A673 (cell line): ENCODE measurements at places on chromosomes 7 and 10. TPM values are rescaled to one million over a fixed set of nuclear protein-coding genes. Genes with fewer than 3 reads are reported as not detected.

Gene EN2
- total RNA-seq = not detected in 2 replicates

Gene NPFFR1
- total RNA-seq = 0.02 TPM in 1 of 2 replicates, not detected in the other

Gene MSMB
- total RNA-seq = not detected in 2 replicates

Gene IL6
- not detected in 2 replicates for total RNA-seq
